ENCODE measurements at places on chromosomes 16 and 17. TPM values are rescaled to one million over a fixed set of nuclear protein-coding genes. Genes with fewer than 3 reads are reported as not detected.

Gene CCL3
- not detected for total RNA-seq

DNA sequence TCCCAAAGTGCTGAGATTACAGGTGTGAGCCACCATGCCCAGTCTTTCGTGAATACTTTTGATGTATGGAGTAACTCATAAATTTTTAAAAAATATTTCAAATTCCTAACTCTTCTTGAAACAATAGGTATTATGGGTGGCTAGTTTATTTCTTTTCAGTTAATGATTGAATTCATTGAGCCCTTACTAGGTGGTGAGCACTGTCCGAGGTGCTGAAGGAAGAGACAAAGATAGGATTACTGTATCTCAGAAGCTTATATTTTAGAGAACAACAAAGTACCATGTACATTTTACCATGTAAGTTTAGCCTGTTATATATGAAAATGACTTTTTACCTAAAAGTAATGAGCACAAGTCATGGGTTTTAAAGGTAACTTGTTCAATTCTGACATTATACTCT is 418.3 kb downstream of the NPIPA7 start:
- DNase-seq = no peak
- H3K27ac ChIP-seq = no peak overlapping the region
- no peaks in the 10 kb centered on the region for H3K27me3 ChIP-seq
- no peaks in the 10 kb centered on the region for H3K36me3 ChIP-seq
- H3K4me1 ChIP-seq = no peaks in the 10 kb centered on the region

- no peak overlapping the region for H3K27ac ChIP-seq
- no peak overlapping the region for H3K4me3 ChIP-seq
- H3K36me3 ChIP-seq = no peaks in the 10 kb centered on the region
- peak; percentile 69 for DNase-seq
Measured at GRCh38 chr17:71976011-71976649, 144.7 kb upstream of the SOX9 start.

GRCh38 chr17:46732754-46733398 is 85.6 kb downstream of the WNT3 start:
- H3K36me3 ChIP-seq = no peaks in the 10 kb centered on the region
- peak overlapping the region; percentile 55 for H3K4me3 ChIP-seq
- no peaks in the 10 kb centered on the region for H3K4me1 ChIP-seq

DNA sequence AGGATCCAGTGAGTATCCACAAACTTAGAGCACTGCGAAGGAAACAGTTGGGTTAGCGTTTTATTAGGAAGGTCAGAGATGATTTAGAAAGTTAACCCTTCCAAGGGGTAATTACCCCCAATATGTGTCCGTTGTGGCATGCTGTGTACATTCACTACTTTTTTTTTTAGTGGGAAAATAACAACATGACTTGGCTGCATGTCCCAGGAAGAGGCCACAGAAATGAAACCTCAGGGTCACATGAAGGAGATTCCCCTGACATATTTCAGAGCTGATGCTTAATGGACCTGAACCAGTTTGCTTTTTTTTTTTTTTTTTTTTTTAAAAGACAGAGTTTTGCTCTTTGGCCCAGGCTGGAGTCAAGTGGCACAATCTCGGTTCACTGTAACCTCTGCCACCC is 167.5 kb downstream of the PRKCA start:
- DNase-seq = no peak
- no peak overlapping the region for H3K27ac ChIP-seq

- H3K4me1 ChIP-seq = peaks cover 8% of the 10 kb centered on the region
- no peak overlapping the region for H3K4me3 ChIP-seq
- no peak overlapping the region for H3K27ac ChIP-seq
- no peak for DNase-seq
- H3K36me3 ChIP-seq = peaks cover 4% of the 10 kb centered on the region
Measured at GRCh38 chr17:38431346-38432145, 3.3 kb downstream of the ARHGAP23 start.

DNA sequence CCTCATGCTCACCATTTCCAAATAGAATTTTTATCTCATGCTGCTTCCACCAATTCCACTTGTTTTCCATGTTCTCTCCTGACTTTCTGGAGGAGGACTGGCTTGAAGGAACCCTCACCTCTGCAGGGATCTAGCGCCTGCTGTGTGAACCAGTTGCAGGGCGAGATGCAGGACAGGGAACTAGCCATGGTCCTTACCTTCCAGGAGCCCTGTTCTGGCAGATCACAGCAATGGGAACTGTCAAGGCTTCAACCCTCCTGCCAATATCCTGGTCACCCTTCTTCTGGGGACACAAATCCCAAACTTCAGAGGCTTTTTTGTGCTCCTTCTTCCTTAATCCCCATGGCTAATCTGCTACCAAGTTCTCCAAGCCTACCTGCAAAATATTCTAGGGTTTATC is 60.4 kb upstream of the MMP2 start:
- H3K27me3 ChIP-seq = no peaks in the 10 kb centered on the region
- H3K4me1 ChIP-seq = no peaks in the 10 kb centered on the region
- no peak overlapping the region for H3K27ac ChIP-seq
- DNase-seq = peak; percentile 35

DNA sequence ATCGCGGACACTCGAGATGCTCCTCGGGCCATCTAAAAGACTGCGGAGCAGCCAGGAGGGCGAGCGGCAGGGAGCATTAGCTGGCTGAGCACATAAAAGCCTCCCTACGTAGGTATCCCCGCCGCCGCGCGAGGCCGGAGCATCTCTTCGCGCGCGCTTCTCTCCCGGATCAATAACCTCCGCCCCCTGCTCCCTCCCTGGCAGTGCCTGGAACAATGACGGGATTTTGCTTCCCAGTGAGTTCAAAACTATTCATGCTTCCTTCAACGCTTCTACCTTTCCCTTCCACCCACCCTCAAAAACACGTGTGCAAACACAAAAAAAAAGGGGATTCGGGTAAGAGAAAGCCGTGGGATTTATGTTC is 984 bp downstream of the CENPV start:
- peak; percentile 76 for DNase-seq
- H3K36me3 ChIP-seq = peaks cover 21% of the 10 kb centered on the region
- no peaks in the 10 kb centered on the region for H3K27me3 ChIP-seq
- H3K27ac ChIP-seq = no peak overlapping the region

DNA sequence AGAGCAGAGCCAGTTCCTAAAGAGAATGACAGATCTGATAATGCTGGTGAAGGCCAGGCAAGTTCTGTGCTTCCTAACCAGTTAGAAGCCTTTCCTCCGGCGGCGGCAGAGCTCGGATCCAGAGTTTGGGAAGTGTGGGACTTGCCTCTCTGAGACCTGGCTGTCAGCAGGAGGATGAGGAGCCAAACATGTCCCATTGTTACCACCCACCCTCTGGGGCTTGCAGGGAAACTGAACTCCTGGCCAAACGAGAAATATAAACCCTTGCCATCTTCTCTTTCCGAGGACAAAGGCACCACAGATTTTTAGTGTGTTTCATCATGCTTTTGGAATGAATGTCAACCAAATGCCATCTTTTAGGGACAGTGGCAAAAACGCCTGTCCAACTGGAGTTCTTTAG is 80.2 kb upstream of the SMURF2 start:
- H3K27ac ChIP-seq = no peak overlapping the region
- H3K4me3 ChIP-seq = no peak overlapping the region
- H3K27me3 ChIP-seq = no peaks in the 10 kb centered on the region
- H3K36me3 ChIP-seq = no peaks in the 10 kb centered on the region

DNA sequence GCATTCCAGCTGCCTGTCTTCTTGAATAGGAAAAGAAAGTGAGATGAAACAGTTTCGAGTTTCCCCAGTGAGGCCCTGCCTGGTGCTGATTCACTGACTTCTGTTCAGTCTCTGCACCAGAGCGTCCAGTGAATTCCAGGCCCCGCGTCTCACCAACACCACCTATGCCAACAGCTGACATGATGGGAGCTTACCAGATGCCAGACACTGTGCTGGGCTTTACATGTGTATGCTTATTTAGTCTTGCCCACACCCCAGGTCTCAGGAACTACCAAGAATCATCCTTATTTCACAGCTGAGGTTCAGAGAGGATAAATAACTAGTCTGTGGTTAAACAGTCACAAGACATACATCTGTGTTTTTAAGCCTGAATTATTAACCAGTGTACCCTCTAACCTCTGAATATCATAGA is 29.1 kb upstream of the IRX6 start:
- H3K36me3 ChIP-seq = peaks cover 6% of the 10 kb centered on the region
- no peak for DNase-seq
- no peak overlapping the region for H3K4me3 ChIP-seq
- peaks cover 6% of the 10 kb centered on the region for H3K4me1 ChIP-seq

DNA sequence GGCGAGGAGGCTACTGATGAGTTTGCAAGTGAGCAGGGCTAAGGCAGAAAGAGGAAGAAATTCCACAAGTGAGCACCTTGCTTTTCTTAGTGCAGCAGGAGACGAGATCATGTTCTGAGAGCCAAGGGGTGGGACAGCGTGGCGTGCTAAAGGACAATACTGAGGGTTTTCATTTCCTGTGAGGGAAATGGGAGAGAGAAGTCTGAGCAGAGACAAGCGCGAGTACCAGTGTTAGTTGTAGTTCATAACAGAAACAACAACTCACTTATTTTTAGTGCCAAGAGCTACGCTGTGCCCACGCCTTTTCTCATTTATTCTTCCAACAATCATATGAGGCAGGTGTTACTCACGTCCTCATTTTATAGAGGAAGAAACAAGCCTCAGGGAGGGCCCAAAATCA is 2.3 kb downstream of the SPACA3 start:
- no peaks in the 10 kb centered on the region for H3K27me3 ChIP-seq
- no peaks in the 10 kb centered on the region for H3K36me3 ChIP-seq
- H3K4me3 ChIP-seq = no peak overlapping the region
- no peak overlapping the region for H3K27ac ChIP-seq
